AG09309 (cell line): ENCODE measurements at places on chromosomes 13 and 19.
A peak's percentile ranks its signal among the peaks of the same experiment; 100 is the strongest.

GRCh38 chr19:42683917-42684513 is 56.3 kb downstream of the PSG3 start:
- no peak for DNase-seq

DNA sequence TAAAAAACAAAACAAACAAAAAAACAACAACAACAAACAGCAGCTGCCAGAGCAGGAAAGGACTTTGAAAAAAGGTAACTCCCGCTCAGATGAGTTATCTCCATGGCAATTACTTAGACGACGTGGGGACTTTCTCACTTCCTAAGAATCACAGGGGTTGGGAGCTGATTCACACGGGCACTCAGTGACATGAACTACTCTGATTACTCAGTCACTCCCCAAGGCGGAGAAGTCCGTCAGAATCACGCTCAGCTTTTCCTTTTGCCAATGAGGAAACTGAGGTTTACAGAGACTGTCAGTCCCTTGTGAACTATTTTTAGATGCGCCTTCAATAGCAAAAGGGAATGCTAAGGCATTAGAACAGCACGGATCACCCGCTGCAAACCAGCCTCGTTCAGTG is 32.3 kb upstream of the MATK start:
- peak; percentile 13 for DNase-seq

- no peak for DNase-seq
These were observed 5.3 kb downstream of the ZNF470 start for GRCh38 chr19:56572589-56572988.

- no peak for DNase-seq
These were observed 5.0 kb downstream of the GFY start for GRCh38 chr19:49430172-49430677.

GRCh38 chr13:59607780-59608233 is 555.9 kb downstream of the DIAPH3 start:
- no peak for DNase-seq

- no peak for DNase-seq
These were observed 48.4 kb downstream of the DNAJC15 start for GRCh38 chr13:43071824-43072223.
